Right ventricle myocardium inferior (tissue), 1 donor: ENCODE measurements at places on chromosomes 16 and 17.

- DNase-seq, result peak; percentile 95
Measured at GRCh38 chr16:53090591-53091411, 36.0 kb downstream of the CHD9 start.

DNA sequence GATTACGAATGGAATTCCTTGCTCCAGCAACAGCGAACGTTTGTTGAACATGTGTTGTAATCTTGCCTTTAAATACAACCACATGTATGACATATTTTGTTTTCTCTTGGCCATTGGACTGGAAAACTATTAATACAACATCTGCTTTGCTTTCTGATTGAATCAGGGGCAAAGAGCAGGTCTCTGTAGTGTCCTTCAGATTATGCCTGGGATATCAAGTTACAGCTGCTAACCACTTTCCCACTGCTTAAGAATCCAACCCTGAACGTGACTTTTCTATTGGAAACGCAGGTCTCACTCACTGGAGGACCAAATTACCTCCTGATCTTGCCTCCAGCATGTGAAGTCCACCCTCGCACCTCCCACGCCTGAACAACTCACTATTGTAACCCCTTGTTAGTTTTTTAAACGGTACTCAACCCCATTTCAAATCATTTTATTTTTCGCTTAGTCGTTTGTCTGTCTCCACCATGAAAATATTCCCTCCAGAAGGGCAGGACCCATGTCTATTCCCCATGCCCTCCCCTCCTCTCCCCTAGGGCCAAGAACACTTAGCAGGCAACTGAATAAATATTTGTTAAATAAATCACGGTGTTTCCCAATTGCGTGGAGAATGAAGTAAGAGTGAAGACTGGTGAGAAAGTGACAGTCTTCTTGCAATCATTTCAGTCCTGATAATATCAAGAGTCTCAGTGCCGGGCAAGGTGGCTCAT lies 57.4 kb upstream of the MRTFB start:
- DNase-seq, result no peak

- no peak for DNase-seq
Measured at GRCh38 chr16:66961914-66962313, 848 bp downstream of the CES3 start.

- no peak for DNase-seq
Measured at GRCh38 chr17:47997586-47997985, 26.7 kb downstream of the CDK5RAP3 start.

DNA sequence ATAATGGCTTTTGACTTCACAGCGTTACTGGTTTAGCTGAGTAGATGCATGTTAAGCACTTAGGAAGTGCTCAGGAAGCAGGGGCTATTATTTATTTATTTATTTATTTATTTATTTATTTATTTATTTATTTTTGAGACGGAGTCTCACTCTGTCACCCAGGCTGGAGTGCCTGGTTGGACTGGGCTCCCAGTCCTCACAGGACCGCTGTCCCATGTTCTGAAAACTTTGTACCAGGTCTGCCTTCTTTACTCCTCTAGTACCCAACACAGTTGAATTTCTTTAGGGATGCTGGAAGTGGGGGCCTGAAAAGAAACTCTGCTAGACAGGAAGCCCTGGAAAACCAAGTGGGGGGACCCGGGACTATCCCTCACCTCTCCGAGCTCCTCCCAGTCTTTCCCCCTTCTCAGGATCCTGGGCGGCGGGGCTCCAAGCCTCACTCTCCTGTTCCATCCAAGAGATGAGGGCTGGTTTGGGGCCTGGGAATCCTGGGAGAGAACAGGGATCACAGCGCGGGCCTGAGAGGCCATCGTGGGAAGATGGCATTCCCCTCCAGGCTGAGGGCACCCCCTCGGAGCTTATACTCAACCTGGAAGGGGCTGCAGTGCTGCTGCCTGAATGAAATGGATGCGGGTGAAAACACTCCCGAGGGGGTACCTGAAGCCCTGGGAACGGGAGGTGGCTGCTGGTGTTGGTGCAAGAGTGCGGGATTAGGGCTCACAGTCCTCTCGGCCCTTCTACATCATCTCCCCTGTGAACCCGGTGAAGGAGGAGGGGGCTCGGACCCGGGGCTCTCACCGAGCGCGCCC lies 674 bp downstream of the ZNF688 start:
- DNase-seq, result no peak
